Stimulated activated CD8-positive, alpha-beta memory T cell treated with anti-CD3 and anti-CD28 coated beads, Interleukin-4, amount 100 ng/mL, for 4 hours (primary cell): ENCODE measurements at places on chromosomes 1 and 21.
A peak's percentile ranks its signal among the peaks of the same experiment; 100 is the strongest.

DNA sequence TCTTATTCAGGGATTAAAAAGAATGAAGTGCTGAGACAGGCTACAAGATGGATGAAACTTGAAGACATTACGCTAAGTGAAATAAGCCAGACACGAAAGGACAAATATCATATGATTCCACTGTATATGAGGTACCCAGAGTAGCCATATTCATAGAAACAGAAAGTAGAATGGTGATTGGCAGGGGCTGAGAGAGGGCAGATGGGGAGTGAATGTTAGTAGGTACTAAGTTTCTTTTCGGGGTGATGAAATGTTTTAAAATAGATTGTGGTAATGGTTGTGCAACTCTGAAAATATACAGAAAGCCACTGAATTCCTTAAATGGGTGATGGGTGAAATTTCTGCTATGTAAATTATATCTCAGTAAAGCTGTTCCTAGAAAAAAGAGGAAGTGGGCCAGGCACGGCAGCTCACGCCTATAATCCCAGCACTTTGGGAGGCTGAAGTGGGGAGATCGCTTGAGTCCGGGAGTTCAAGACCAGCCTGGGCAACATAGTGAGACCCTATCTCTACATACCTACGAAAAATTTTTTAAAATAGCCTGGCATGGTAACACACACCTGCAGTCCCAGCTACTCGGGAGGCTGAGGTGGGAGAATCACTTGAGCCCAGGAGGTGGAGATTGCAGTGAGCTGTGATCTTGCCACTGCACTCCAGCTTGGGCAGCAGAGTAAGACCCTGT lies 15.9 kb downstream of the SLC27A3 start:
- no peak for DNase-seq

- DNase-seq = no peak
Measured at GRCh38 chr1:7474786-7475502, 296.2 kb upstream of the VAMP3 start.

DNA sequence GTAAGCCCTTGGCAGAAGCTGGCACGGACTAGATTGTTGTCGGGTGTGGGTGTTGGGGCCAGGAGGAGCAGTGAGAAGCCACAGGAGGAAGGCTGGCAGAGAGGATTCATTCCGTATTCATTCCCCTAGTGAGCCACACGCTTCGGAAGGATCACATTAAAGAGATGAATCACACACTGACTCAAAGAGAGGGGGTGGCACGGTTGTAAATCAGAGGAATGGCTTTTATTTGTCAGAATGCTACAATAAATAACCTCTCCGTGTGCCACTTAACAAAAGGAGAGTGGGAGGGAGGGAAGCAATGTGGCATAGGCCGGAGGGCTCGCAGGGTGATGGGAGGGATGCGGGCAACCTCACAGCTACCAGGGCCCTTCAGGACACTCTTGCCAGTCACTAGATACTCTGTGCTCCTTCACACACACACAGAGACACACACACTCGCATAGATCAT lies 135.5 kb downstream of the HIVEP3 start:
- DNase-seq = no peak

DNA sequence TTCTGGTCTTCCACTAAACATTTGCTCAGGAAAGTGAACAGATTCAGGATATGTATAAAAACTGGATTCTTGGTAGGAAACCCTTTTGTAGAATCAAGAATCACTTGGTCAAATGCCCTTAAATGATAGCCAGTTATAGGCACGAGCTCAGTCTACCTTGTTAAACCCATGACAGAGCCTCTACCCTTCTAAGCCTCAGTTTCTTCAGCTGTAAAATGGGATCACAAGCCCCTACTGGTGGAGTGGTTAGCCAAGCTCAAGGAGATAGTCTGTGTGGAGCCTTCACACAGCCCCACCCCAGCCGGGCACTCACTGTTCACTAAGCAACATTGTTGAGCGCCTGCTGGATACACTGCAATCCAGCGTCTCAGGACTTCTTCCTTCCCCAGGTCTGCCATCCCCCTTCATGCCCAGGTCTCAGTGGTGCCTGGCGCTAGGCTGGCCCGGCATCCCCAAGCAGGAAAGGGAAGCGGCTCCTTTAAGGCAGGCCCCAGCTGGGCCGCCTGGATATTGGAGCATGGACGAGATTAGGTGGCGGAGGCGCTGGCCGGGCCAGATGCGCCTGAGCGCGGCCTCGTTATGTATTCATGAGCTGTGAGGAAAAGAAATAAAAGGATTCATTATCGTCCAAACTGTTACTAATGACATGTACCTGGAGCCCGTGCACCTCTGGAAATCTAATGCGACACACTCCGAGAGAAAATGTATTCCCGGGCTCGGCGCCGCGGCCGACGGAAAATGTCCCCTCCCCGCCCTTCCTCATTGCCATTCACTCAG lies 75.6 kb downstream of the TAS1R2 start:
- no peak for DNase-seq

DNA sequence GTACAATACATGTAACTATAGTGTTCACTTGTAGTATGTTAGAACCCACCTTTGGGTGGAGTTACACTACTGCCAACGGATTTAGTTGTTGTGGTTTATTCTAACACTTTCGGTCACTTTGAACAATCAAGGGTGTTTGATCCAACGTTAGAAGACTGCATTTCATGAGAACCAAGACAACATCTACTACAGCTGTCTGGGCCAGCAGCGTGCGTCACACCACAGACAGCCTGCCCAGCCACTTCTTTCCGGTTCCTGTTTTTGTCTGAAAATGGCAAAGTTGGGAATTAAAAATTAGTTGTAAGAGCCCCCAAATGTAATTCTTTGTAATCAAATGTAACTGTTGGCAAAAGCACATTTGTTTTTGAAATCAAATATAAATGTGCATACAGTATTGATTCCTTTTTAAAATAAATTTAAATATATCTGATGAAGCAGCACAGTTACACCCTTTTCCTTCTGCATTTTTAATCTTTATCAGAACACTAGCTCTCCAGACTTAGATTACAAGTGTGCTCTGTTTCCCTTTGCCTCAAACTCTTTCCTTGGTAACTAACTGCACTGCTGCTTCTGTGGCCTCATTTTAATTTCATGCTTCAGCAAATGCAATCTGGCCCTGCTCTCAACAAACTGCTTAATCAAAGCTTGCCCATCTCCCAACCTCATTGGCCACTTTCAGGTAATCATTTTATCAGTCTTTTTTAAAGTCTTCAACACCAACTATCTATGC lies 86.6 kb upstream of the DPH5 start:
- peak; percentile 43 for DNase-seq
